Midbrain (tissue), 1 donor: ENCODE measurements at places on chromosomes 5 and 9.

- DNase-seq = no peak
Observed at GRCh38 chr5:141041427-141041785, 9.8 kb upstream of the PCDHB1 start.

DNA sequence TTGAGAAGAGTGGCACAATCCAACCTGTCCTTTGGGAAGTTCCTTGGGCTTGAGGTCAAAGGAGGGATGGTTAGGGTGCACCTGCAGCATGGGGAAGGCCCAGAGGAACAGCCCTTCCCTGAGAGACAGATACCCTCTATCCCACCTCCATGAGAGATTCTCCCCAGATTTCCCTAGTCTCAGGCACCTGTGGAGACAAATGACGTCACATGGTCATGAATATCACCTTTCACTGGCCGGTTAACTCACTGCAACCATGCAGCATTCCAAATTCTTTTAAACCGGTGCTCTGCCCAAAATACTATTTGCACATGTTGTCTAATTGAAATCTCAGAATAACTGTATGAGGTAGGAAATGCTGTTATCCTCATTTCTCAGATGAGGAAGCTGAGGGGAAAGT is 15.6 kb upstream of the TRIO start:
- no peak for DNase-seq

GRCh38 chr5:116468583-116468982 is 106.0 kb downstream of the SEMA6A start:
- DNase-seq = no peak

GRCh38 chr9:110922145-110922544 is 116.1 kb downstream of the LPAR1 start:
- no peak for DNase-seq

- no peak for DNase-seq
Observed at GRCh38 chr9:26727471-26727870, 165.1 kb downstream of the CAAP1 start.

DNA sequence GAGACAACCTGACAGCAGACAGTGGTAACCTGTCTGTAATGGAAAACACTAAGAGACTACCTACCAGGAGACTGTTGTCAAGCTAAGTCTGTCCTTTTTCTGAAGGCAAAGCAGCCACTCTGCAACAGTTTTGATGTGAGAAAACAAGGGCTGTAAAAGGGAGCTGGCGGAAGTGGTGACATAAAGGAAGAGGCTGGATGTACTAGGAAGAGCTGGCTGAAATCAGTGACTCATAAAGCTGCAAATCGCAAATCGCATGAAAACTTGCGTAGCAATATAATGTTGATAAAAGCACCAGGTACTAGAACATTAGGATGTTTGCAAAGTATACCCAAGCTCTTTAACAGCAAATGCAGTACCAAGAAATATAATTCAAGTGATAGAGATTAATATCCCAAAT is 1.4 kb downstream of the NSUN2 start:
- DNase-seq = no peak

- no peak for DNase-seq
Observed at GRCh38 chr9:77523891-77524290, 124.2 kb downstream of the GNA14 start.

DNA sequence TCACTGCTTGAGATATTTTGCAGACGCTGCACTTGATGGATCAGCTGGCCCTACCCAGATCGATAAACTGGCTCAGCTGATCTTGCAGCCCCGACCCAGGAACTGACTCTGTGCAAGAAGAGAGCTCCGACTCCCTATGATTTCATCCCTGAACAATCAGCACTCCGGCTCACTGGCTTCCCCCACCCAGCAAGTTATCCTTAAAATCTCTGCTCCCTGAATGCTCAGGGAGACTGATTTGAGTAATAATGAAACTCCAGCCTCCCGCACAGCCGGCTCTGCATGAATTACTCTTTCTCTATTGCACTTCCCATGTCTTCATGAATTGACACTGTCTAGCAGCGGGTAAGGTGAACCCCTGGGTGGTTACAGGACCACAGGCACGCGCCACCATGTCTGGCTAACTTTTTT is 16.9 kb upstream of the NANS start:
- DNase-seq = no peak

DNA sequence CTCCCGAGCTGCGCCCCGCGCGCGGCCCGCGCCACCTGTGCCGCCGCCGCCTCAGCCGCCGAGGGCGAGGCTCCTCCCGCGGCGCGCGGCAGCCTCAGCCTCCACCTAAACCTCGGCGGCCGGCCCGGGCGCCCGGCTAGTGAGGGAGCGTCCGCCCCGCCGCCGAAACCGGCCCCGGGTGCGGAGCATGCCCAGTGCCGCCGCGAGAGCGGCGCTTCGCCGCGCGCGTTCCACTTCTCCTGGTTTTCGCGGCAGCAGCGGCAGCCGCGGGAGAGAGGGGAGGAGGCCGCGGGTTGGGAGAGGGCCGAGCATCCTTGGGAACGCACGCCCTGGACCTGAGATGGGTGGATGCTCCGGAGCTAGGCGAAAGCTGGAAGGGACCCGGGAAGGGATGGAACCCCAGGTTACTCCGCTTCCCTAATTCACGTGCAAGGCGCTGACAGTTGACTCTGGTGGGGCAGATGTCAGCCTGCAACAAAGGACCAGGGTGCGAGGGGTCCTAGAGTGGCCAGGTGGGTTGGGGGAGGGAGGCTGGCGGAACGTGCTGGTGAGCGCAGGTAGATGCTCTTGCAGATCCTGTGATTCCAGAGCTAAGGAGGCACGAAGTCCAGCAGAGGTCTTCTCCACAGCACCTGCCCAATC is at the start of gene CTNND2:
TSS of gene CTNND2 (minus strand) at position 182 of the 642 bp plus-strand sequence. CDS start 593 bp downstream, outside the sequence.
- peak; percentile 83 for DNase-seq

- no peak for DNase-seq
Observed at GRCh38 chr5:133480866-133481265, 131.5 kb downstream of the FSTL4 start.

GRCh38 chr9:99335280-99335679 is 113.2 kb downstream of the SEC61B start:
- DNase-seq = no peak

DNA sequence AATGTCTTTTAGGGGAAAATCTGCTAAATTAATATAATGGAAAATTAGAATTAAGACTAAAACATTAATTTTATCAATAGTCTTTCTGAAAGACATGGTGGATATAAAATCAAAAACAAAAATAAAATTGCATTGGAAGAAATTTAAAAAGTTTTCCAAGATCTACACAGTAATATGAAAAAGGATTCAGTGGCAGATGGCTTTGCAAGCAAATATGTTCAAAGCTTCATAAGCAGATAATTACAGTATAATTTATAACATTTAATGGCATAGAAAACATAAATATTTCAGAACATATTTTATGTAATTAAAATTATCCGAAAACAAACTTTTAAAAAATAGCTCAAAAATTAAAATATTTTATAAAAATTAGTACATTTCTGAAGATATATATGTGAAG is 512.4 kb upstream of the CYLC2 start:
- DNase-seq = no peak

DNA sequence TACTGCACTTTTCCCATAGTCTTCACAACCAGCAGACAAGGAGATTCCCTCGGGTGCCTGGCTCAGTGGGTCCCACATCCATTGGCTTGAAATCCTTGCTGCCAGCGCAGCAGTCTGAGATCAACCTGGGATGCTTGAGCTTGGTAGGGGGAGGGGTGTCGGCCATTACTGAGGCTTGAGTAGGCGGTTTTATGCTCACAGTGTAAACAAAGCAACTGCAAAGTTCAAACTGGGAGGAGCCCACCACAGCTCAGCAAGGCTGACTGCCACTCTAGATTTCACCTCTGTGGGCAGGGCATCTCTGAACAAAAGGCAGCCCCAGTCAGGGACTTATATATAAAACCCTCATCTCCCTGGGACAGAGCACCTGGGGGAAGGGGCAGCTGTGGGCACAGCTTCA is 512.3 kb upstream of the MPDZ start:
- DNase-seq = no peak

GRCh38 chr5:113224605-113225065 is 210.2 kb downstream of the TSSK1B start:
- no peak for DNase-seq

GRCh38 chr5:167217097-167217743 is 1074.2 kb upstream of the WWC1 start:
- peak; percentile 3 for DNase-seq

- DNase-seq = no peak
Observed at GRCh38 chr5:57804505-57804904, 321.9 kb upstream of the ACTBL2 start.
